Activated T-helper 17 cell treated with anti-CD3 and anti-CD28 coated beads, Interleukin-2, amount 50 U/mL, for 72 hours (primary cell): ENCODE measurements at places on chromosomes 2 and 18. TPM values are rescaled to one million over a fixed set of nuclear protein-coding genes. Genes with fewer than 3 reads are reported as not detected.

DNA sequence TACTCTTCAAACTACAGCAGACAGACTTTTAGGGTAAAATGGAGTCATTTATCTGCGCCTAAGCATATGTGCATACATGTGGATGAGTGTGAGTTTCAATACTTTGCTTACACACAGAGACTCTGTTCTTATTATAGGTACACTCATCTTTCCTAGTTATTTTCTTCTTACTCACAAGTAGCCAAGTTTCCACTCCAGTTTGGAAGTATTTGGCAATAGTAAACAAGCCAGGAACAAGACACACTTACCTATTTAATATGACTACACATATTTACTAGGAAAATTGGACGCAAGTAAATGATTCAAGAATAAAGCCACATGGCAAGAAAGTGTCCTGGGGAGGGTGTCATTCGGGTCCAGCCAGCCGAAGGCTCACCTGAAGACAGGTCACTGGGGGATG is 414.3 kb downstream of the FBXO15 start:
- no peak for ATAC-seq

GRCh38 chr18:68956650-68957049 is 158.8 kb downstream of the CCDC102B start:
- no peak for ATAC-seq

- no peak for ATAC-seq
These were observed 4.2 kb downstream of the GNLY start for GRCh38 chr2:85698184-85698879.

The RGPD4 gene
- total RNA-seq, result not detected
